Activated CD4-positive, alpha-beta T cell treated with anti-CD3 and anti-CD28 coated beads for 36 hours (primary cell): ENCODE measurements at places on chromosomes 16 and 17.

GRCh38 chr16:82833378-82833993 lies 206.7 kb downstream of the CDH13 start:
- DNase-seq: no peak

DNA sequence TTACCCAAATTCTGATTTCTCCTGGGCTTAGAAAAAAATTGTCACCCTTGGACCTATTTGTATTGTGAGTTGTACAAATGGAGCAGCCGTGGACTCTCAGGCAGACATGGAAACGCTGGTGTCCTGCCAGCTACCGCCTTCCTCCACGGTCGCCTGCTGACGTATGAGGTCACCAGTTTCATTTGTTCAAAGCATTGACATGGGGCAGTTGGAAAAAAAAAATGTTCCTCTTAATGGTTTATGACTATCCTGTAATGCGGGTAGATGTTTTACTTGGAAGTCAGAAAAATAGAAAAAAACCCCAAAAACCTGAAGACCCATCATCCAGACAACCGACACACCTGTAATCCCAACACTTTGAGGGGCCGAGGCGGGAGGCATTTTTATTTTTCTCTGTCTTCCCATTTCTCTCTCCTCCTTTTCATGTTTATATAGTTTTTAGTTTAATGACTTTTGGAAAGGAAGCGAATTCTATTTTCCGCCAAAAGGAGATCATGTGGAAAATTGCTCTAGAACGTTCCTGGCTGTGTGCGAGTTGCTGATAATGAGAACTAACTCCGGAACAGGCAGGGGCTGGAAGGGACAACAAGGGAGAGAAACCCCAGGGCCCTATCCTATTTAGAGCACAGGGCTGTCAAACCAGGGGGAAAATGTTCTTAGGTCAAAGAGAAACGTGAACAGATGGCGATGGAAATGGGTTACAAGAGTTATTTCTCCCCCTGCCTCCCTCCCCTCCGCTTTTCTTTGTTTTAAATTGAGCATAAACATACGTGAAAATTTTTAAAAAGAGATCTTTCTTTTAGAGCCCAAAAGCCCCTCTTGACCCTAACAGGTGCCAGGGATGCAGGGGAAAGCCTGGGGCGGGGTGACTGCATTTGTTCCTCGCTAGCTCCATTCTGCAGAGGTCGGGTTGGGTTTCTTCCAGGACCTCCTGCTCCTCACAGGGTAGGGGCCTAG lies 13.7 kb downstream of the DNAH17 start:
- no peak for DNase-seq

GRCh38 chr17:63477480-63478440 lies 899 bp downstream of the ACE start:
- no peak for DNase-seq

DNA sequence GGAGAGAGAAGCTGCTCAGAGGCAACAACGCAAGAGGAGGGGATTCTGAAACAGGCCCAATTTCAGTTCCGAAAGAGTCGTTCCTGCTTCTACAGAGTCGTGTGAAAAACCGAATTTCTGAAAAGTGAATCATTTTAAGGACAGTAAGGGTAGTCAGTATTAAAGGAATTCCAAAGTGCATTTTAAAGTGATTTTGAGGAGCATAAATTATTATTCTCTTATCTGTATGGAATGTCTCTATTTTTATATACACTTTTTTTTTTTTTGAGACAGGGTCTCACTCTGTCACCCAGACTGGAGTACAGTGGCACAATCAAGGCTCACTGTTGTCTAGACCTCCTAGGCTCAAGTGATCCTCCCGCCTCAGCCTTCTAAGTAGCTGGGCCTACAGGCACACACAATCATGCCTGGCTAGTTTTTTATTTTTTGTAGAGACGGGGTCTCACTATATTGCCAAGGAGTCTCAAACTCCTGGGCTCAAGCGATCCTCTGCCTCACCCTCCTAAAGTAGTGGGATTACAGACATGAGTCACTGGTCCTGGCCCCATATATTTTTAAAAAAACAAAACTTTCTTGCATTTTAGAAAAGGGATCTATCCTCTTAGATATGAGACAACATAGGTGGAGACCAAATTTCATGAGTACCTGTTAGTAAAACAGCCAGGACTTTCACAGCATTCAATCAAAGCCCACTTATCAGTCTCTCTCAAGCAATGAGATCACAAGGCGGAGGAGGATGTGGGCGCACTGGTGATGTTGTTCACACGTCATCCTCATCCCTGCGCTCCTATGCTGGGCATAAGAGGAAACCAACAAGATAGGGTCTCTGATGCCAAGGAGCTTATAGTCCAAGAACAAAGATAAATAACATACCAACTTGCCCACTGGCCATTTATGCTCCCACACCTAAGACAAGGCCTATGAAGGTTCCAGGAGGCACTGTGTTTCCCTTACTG lies 53.2 kb downstream of the SMG6 start:
- peak; percentile 68 for DNase-seq

- DNase-seq: no peak
Observed at GRCh38 chr16:11004973-11005610, 60.7 kb downstream of the CLEC16A start.

- DNase-seq: no peak
Observed at GRCh38 chr16:49800441-49800840, 55.5 kb downstream of the ZNF423 start.

DNA sequence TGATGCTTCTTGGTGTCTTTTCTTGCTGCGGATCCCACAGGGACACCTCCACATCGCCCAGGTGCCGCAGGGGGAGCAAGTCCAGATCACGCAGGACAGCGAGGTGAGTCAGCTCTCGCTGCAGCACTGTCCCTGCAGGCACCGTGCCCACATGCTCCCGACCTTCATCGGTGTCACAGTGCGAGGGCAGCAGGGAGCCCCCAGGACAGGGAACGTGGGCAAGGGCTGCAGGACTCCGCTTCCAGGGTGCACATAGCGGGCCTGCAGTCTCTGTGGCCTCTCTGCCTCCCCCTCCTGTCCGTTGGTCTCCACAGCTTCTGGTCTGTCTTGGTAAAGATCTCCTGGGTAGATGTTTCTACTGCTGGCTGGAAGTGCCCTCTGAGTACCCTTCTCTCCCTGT lies 84.1 kb downstream of the BANP start:
- no peak for DNase-seq

GRCh38 chr16:89122322-89122851 lies 28.7 kb downstream of the ACSF3 start:
- peak; percentile 75 for DNase-seq

GRCh38 chr16:85448557-85449190 lies 164.4 kb upstream of the GSE1 start:
- DNase-seq: peak; percentile 43

GRCh38 chr16:27498031-27498825 lies 51.5 kb downstream of the GTF3C1 start:
- no peak for DNase-seq

DNA sequence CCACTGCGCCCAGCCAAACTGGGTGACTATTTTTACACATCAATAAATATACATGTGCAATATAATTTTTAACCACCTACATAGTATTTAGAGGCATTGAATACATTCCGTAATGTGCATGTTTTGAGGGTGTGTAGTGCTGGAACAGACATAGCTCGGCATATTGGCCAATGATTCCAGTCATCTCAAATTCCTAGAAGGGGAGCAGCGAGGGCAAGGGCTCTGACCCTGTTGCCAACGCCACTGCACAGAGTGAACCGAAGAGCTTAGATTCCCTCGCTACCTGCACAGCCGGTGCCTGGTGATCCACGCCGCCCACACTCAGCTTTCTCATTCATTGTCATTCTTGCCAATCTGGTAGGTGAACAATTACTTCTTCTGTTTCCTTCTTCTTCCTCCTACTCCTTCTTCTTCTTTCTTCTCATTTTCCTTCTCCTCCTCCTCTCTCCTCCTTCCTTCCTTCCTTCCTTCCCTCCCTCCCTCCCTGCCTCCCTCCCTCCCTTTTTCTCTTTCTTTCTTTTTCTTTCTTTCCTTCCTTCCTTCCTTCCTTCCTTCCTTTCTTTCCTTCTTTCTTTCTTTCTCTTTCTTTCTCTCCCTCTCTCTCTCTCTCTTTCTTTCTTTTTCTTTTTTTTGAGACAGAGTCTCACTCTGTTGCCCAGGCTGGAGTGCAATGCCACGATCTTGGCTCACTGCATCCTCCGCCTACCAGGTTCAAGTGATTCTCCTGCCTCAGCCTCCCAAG lies 26.3 kb upstream of the ATP2A3 start:
- peak; percentile 26 for DNase-seq

- no peak for DNase-seq
Observed at GRCh38 chr17:5877948-5878347, 192.2 kb upstream of the WSCD1 start.

GRCh38 chr17:61073799-61074513 lies 325.7 kb upstream of the TBX2 start:
- no peak for DNase-seq

GRCh38 chr17:28796062-28796461 lies 46.5 kb downstream of the FAM222B start:
- no peak for DNase-seq
